ENCODE measurements at places on chromosomes 13 and 19. TPM values are rescaled to one million over a fixed set of nuclear protein-coding genes. Genes with fewer than 3 reads are reported as not detected.
A peak's percentile ranks its signal among the peaks of the same experiment; 100 is the strongest.

Gene CADM4
- 15.0 TPM for total RNA-seq

Gene C1QTNF9B
- 0.23 TPM for total RNA-seq

Gene ZNF724
- total RNA-seq, result 23.1 TPM

Gene ANKRD24
- 0.33 TPM for total RNA-seq

Gene RNF113B
- total RNA-seq, result not detected

Gene POLRMT
- 60.5 TPM for total RNA-seq

Gene SELENOW
- 278 TPM for total RNA-seq

DNA sequence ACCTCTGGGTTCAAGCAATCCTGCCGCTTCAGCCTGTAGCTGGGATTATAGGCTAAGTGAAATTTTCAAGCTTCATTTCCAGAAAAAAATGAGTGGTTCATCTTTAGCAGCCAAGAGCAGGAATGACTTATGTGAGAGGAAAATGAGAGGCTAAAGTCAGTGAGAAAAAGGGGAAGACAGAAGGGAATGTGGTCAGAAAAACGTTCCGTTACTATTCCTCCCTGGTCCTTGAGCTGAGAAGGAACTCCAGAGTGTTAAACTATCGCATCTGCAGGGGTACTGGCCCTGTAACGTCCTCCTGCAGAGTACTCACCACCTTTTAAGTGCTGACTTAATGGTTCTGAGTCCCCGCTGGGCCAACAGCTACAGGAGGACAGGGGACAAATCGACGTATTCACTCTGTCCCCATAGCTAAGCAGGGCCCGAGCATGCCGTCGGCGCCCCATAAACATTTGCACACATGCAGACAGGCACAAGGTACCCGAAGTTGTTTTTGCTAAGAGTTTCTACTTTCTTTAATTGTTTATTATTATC, 88.1 kb downstream of the FLT1 start:
- no peak for DNase-seq

DNA sequence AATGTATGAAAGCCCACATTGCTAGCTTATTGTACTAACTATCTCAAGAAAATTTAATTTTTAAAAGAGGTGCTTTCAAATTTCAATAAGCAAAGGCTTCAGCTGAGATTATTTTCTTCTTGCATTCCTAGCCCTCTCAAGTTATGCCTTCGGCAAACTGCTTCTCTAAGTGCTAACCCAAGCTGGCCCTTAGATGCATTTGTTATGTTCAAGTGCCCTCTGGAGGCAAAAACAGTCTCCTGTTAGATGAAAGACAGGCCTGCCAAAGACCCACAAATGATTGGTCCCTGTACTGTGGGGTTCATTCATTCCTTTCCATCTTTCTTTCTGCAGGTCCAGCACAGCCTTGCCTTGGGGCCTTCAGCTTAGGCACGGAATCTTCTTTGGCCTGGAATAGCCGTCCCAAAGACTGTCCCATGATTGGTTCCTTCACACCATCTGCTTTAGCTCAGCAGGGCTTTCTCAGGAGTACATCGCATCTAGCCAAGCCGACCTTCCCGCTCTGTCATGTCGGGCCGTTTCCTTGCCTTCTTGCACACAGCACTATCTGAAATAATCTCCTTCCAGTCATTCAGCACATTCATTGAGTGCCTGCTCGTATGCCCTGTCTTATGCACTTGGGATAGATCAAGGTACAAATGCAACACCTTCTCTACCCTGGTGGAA, 26.4 kb upstream of the TPTE2 start:
- peak; percentile 80 for DNase-seq

DNA sequence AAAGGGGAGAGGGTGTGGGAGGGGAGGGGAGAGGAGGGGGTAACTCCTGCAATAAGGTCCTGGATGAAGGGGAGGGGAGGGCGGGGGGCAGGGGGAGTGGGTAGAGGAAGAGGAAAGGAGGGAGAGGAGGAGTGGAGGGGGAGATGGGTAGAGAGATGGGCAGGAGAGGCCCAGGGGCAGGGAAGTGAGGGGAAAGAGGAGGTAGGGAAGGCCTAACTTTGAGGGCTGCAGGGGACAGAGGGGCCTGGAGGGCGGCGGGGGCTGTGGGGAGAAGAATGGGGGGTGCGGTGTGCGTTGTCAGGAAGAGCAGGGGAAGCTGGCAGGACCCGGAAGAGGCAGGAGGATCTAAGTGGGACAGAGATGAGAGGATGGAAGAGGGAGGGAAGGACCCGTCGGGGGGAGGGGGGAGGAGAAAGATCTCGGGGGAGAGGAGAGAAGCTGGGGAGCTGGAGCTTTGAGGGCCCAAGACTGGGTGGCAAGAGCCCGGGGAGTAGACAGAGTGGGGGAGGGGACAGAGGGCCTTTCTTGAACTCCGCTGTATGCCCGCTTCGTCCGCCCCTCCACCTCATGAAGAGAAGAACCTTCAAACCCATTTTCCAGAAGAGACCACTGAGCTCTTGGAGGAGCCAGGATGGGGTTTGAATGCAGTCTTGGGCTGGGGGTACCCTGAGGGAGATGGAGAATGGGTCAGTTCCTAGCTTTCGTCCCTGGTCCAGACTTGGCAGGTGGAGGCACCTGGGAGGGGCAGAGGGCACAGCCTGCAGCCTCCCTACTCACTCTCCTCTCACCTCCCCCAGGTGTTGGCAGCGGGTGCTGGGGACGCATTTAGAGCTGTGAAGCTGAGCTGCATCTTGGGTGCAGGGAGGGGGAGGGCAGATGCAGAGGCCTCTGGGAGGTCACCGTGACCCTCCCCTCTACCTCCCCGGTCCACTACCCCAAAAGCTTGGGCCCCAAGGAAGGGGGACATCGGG, 778 bp upstream of the LRRC4B start:
- no peak for DNase-seq

DNA sequence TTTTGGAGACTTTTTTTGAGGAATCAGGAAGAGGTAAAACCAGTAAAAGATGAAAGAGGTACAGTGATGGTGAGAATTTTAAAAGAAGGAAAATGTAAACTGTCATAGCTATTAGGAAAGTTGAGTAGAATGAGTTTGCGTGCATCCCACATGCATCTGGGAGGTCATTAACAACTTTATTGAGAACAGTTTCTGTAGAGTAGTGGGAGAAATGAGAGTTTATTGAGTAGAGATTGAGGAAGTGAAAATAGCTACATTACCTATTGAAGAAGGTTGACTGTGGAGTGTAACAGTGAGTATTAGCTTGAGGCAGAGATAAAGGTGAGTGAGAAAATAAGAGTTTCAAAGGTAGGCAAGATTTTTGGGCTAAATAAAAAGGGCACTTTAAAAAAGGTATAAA, 38.7 kb downstream of the BRCA2 start:
- no peak for DNase-seq

DNA sequence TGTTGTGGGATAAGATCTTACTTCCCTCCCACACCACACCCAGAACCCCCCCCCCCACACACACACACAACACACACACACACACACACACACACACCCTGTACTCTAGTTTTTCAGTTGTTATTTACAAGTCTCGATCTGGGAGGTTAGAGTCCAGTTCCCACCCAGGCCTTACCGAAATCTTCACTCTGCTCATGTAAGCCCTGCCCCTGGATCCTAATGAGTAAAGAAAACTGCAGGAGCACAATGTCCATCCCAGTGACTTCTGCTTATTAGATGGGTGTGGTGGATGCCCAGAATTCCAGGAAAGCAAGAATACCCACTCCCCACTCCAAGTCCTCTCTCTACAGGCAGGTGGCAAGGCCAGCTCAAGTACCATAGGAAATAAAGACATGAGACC, 23.0 kb downstream of the STARD13 start:
- DNase-seq, result no peak

GRCh38 chr13:74870865-74871264, 611.1 kb downstream of the TBC1D4 start:
- DNase-seq, result peak; percentile 91

DNA sequence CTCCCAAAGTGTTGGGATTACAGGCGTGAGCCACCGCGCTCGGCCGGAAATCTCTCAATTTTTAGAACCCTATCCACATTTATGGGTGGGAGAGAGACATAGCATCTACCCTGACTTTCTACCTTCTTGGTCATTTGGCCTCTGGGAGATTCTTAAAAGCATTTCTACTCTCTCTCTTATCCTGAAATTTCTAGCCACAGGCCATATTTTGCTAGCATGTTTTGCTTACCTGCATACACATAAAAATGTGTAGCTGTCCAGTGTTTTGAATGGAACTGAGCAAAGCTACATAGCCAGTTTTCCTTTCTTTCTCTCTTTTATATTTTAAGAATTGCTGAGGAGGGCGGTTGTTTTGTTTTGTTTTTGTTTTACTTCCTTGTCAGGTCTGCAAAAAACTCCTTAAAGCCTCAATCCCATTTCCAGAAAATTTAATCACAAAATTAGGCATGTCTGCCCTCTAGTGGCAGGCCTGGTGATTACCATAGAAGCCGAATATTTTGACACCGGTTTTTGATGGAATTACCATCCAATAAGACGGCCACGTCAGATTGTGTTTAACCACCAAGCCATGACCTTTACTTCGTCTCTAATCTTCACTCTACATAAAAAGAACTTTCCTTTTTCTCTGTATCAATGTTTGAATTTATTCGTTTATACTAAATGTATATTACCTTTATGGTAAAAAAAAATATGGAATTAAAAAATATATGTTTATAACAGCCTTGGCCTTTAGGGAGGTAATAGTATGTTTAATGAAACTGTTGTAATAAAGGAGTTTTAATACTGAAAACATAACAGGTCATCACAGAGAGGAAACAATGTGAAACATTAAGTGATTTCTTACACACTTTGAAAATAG, 34.4 kb upstream of the OXGR1 start:
- peak; percentile 76 for DNase-seq

GRCh38 chr13:108682714-108683113, 53.3 kb downstream of the MYO16 start:
- DNase-seq, result no peak

DNA sequence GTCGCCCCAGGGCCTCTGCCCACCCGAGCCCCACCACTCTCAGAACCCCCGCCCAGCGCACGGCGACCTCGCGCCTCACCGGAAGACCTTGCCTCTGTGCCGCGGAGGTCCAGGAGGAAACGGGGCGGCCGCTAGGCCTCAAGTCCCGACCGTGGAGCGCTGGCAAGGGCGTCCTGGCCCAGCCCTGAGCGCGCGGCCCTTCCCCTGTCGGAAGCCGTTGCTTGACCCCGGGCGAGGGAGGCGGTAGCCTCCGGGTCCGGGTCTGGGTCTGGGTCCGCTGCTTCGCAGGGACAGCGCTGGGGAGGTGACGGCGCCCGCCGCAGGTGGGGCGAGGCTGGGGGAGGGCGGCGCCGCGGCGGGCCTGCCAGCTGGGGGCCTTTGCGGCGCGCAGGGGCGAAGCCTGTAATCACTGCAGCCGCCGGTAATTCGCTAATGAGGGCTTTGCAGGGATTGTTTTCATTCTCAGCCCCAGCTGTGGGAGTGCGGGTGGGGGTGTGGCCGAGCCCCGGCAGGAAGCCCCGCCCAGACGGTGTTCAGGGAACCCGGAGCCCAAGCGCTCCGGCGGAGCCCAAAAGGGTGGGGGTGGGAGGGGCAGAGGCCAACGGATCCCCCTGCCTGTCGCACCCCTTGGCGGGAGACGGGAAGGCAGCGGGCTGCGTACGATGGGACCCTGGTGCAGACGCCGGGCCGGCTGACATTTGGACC, 8.6 kb downstream of the C19orf25 start:
- peak; percentile 61 for DNase-seq
